ENCODE measurements at places on chromosomes 5 and 9.

DNA sequence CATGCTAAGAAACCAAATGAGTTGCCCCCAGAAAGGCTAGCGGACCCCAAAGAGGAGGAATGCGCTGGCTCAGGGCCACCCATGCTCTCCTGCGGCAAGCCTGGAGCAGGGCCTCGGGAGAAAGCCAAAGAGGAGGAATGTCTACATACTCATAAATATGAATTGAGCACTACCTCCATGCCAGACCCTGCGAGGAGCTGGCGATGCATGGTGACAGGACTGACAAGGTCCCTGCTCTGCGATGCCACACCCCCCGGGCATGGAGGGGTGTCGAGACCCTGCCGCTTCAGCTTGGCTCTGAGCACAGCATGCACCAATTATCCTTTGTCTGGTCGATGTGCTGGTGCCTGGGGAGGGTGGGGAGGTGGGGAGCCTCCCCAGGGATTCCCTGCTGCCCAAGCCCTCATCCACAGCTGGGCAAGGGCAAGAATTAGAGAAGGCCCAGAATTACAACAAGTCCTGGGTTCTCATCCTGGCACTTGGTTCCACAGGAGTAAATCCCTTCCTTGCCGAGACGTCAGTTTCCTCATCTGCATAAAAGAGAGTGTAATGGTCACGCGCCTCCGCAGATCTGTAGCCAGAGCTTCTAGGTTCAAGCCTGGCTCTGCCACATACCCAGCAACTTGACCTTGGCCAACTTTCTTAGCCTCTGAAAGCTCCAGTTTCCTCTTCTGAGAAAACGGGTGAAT, 74.4 kb downstream of the FAM114A2 start:
- no peak for DNase-seq

DNA sequence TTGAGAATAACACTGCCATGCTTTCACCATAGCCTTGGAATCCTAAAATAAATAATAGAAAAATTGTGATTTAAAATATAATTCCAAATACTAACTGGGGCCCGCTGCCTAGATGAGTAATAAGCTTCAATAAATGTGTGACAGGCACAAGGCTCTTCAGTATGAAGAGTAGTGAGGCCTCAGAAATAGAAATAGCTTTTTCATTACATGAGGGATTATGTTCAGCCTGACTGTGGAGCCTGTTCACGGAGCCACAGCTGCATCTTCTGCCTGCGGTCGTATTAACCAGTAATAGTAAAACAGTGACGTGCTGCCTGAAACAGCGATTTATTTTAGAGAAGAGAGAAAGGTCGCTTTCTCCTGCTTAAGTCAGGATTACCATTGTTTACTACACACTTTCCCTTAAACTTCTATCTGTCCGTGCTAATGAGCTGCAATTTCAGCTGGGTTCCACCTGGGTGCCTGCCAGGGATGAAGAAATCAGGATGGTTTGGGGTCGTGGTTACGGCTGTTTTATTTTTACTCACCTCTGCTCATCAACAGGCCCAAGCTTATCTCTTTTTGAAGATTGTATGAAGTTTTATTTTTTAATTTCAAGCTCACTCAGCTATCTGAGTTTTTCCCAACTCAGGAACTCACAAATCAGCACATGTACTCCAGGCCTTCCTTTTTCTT, 284.9 kb upstream of the WWC1 start:
- no peak for DNase-seq

DNA sequence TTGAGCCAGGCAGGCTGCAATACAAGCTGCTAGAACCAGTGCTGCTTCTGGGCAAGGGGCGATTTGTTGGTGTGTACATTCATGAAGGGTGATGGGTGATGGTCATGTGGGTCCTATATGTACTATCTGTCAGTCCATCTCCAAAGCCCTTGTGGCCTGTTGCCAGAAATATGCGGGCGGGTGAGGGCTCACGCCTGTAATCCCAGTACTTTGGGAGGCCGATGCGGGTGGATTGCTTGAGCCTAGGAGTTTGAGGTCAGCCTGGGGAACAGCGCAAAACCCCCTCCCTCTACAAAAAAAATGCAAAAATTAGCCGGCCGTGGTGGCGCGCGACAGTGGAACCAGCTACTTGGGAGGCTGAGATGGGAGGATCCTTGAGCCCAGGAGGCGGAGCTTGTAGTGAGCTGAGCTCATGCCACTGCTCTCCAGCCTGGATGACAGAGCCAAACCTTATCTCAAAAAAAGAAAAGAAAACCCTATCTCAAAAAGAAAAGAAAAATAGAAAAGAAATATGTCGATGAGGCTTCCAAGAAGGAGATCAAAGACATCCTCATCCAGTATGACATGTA, 45.0 kb upstream of the KLF4 start:
- DNase-seq = no peak

GRCh38 chr5:96881511-96882115, 5.3 kb downstream of the ERAP2 start:
- no peak for DNase-seq

GRCh38 chr5:78215565-78215964, 78.9 kb downstream of the AP3B1 start:
- no peak for DNase-seq

DNA sequence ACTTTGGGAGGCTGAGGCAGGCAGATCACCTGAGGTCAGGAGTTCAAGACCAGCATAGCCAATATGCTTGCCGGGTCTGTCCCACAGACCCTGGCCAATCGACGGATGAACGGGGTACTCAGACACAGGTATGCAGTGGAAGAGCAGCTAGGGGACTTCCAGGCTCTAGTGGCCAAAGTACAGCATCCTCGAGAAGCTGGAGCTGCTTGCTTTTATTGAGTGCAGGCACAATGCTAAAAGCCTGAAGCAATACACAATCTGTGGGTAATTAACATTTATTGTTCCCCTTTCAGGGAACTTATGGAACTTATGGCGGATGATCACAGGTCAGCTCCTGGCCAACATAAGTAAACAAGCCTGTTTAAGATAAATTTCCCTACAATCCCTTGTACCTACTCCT, 32.8 kb upstream of the SEMA4D start:
- no peak for DNase-seq

GRCh38 chr5:146105477-146105876, at the start of gene PLAC8L1:
Gene PLAC8L1 (minus strand): TSS chr5:146105577. CDS start chr5:146104311, 1,266 bp downstream.
- DNase-seq = no peak

- no peak for DNase-seq
Measured at GRCh38 chr9:69018737-69019136, 4.8 kb upstream of the PRKACG start.

GRCh38 chr5:40616781-40617180, 62.9 kb upstream of the PTGER4 start:
- DNase-seq = no peak

GRCh38 chr5:78806544-78806943, 158.0 kb upstream of the LHFPL2 start:
- DNase-seq = no peak

All from GM12864 (cell line).